ENCODE measurements at places on chromosomes 16 and 17.

GRCh38 chr17:17180141-17180603, 26.0 kb downstream of the PLD6 start:
- DNase-seq = no peak

DNA sequence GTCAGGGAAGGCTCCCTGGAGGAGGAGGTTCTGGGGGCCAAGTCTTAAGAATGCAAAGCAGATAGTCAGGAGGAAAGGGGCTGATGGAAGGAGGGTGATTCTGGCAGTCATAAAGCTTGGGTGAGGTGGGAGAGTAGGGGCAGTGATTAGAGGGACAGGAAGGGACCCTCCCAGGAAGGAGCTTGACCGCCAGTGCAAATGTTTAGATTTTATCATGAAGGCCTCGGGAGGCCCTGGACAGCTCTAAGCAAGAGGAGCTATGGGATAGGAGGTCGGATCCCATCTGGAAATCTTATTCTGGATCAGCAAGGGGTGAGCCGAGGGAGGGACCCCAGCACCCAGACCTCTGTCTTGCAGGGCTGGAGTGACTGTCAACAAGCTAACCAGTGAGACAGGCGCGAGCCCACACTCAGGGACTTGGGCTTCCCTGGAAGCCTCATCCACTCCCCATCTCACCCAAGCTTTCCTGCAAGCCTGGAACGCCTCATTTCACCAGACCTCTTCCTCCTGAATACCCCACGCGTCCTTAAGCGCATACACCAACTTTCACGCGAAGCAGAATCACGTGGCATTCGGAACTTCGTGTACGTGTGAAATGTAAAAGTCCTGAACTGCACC, 52.0 kb upstream of the CBX4 start:
- no peak for DNase-seq

GRCh38 chr16:52827456-52827855, 225.2 kb downstream of the CHD9NB start:
- no peak for DNase-seq

- DNase-seq = peak; percentile 75
Observed at GRCh38 chr16:30740364-30741251, 7.6 kb upstream of the PHKG2 start.

DNA sequence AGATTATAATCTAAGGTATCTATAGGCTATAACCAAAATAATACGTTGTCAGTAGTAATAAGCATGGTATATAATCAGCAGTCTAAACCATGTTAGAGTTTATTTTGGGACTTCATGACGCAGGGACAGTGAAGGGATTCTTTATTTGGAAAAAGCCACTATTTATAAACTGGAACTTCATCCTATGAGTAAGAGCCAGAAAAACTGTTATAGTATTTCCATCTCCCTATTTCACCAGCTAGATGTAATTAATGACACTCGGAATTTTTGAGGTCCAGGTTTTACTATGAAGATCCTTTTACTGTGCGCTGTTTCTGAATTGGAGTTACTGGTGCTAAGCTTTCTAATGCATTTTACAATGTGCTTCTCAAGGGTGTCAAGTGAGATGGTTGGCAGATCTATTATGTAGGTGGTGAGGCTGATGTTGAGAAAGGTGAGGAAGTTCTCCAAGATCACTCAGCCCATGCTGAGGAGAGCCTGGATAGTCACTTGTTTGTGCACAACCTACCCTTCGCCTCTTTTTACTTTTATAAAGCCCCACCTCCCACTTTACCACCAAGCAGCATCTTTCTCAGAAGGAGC, 149.3 kb downstream of the MSI2 start:
- no peak for DNase-seq

DNA sequence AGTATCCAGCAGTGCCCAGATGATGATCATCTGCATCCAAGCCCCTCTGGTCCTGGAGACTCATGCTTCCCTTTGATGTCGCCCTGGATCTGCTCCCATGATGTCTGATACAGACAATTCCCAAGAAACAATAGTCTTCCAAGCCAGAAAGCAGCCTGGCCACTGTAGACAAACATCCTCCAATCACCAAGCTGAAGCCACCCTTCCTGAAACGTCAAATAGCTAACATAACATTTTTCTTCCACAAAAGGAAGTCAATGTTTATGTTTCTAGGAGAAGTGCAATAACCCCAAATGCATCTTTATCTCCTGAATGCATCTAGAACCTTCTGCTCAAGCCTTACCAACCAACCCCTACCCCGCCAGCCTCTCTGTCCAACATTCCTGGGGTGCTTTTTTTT, 1.2 kb upstream of the DPEP2 start:
- DNase-seq = no peak
